Stimulated activated CD8-positive, alpha-beta memory T cell treated with anti-CD3 and anti-CD28 coated beads, Interleukin-15, amount 100 ng/mL, for 4 hours (primary cell): ENCODE measurements at places on chromosomes 4 and X.

GRCh38 chr4:6405397-6405706 is 67.1 kb downstream of the PPP2R2C start:
- DNase-seq = no peak

DNA sequence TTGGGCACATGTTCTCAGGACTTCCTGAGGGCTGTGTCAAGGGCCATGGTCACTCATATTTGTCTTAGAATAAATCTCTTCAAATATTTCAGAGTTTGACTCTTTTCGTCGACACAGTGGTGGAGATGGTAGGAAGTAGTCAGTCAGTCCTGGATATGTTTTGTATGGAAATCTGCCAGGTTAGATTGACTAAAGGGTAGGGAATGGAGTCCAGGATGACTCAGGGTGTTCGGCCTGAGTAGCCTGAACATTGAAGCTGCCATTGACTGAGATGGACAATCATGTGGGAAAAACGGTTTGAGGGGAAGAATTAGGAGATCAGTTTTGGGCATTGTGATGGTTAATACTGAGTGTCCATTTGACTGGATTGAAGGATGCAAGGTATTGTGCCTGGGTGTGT is 177.1 kb upstream of the CENPE start:
- DNase-seq = no peak

DNA sequence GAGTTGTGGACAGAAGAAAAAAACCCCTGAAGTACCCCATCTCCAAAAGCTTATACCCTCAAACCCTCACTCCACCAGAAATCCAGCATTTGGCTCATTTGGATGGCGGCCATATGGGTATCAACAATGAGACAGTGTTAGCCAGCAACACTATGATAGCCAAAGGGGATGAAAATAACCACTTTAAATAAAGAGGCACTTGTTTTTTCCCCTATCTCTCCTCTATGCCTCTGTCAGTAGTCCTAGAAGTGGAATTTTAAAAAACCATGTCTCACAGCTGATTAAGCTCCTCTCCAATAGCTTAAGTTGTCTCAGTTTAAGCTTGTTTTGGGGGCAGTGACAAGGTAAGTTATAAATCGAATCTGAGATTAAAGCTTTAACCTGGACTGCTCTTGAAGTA is 124.0 kb downstream of the MOSPD2 start:
- no peak for DNase-seq

GRCh38 chrX:72050011-72050410 is 81.7 kb downstream of the RTL5 start:
- no peak for DNase-seq

- no peak for DNase-seq
Observed at GRCh38 chr4:70863099-70863790, 23.6 kb upstream of the GRSF1 start.

DNA sequence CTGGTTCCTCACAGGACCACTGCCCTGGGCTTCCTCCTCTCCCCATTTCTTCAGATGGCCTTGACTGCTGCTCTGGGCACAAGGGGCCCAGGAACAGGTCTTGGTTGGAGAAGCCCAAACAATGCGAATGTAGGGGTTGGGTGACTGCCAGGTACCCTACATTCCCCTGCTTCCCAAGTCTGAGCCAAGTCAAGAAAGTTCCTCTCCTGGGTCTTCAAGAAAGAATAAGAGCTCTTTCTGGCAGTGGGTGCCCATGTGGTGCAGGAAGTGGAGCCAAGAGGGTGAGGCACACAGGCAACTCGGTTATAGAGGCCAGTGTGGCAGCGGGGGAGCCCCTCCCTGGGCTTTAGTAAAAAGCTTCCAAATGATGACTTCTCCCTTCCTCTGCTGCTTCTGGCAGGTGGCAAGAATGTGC is 2.7 kb downstream of the SLC34A2 start:
- no peak for DNase-seq

DNA sequence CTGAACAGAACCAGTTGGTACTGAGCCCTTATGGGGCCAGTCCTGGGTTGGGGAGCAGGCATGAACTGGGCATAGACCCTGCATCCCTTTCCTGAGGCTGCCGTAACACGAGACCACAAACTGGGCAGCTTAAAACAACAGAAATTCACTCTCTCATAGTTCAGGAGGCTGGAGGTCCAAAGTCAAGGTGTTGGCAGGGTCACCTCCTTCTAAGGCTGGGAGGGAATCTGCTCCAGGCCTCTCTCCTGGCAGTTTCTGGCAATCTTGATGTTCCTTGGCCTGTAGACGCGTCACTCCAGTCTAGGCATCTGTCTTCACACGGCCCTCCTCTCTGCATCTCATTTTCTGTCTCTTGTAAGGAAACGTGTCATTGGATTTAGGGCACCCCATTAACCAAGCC is 19.8 kb upstream of the SORCS2 start:
- DNase-seq = no peak

- DNase-seq = no peak
Observed at GRCh38 chrX:134692990-134693389, 34.7 kb upstream of the PLAC1 start.

GRCh38 chr4:22434895-22435294 is 81.0 kb downstream of the ADGRA3 start:
- no peak for DNase-seq

DNA sequence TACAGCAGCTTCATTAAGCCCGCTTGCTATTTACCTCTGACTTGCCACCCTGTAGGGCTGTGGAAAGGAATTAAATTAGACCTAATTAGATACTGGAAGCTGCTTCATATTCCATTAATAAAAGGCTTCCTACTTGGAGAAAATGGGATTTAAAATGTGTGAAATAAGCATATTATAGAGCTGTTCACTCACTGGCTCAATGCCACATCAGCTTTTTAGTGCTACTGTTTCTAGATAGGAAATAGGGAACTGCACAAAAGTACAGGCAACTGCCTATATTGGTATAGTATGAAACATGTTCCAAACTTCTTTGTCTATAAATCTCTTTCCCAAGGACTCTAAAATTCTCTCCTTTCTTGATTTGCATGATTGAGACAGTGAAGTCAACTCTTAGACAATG is 407.9 kb upstream of the AADAT start:
- no peak for DNase-seq

DNA sequence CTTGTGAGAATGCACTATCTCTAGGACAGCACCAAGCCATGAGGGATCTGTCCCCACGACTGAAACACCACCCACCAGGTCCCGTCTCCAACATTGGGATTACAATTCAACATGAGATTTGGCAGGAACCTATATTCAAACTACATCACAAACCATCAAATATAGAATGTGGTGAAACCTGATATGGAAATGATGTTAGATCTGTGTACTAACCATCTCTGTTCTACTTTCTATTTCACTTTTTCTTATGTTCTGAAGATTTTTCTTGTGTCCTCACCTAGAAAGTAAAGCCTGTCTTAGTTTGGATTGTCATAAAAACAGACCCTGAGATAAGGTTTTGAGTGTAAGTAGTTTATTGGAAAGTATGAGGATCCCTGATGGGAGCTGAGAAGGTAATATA is 37.8 kb upstream of the TACR3 start:
- no peak for DNase-seq

DNA sequence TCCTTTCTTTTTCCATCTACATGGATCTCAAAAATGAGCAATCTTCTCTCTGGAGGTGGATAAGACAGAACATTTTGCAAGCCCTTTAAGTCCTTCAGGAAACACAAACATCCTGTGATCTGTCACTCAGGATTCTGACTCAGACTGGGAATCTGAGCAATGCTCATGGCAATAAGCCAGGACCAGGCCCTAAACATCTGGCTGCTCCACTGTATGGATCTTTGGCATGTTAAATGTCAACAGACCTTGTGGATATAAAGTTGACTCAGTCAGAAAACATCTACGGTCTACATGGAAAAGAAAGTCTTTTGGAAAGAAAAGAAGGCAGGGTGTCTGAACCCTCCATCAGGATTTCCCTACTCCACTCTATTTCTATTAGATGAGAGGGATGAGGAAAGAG is 17.8 kb upstream of the CHIC2 start:
- DNase-seq = no peak

- DNase-seq = no peak
Observed at GRCh38 chrX:54357414-54358377, at the start of gene WNK3. Gene WNK3 (minus strand): TSS chrX:54358046.

- peak; percentile 16 for DNase-seq
Observed at GRCh38 chr4:152696764-152697261, 17.0 kb upstream of the TMEM154 start.

GRCh38 chr4:156422576-156422975 is 468.9 kb upstream of the CTSO start:
- DNase-seq = no peak

GRCh38 chr4:139501927-139502899 is 48.3 kb downstream of the RAB33B start:
- no peak for DNase-seq

DNA sequence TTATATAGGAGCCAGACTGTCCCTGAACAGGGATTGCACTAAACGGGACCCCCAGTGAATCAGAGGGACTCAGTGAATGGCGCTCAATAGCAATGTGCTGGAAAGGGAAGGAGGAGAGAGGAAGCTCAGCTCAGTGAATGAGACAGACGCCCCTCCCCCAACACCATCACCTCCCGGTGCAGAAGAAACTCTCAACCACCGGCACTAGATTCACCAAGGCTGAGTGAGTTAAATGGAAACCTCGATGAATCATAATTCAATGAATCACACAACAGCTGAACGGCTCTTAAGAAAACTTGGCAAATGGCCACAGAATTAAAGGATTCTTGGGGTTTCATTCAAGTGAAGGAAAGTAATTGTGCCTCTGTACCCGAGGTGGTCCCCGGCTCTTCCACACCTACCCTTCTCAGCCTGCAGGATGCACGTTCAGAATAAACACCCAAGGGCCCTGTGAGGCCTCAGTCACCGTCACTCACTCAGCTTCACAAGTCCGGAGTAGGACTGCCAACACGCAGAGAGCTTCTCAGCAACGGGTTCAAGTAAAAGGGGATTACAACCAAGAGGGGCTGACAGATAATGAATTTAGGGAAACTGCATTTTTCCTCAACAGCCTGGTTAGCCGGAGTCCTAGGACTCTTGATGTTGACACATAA is 29.3 kb downstream of the CRMP1 start:
- no peak for DNase-seq

GRCh38 chr4:174317531-174317930 is 33.8 kb downstream of the CEP44 start:
- no peak for DNase-seq

DNA sequence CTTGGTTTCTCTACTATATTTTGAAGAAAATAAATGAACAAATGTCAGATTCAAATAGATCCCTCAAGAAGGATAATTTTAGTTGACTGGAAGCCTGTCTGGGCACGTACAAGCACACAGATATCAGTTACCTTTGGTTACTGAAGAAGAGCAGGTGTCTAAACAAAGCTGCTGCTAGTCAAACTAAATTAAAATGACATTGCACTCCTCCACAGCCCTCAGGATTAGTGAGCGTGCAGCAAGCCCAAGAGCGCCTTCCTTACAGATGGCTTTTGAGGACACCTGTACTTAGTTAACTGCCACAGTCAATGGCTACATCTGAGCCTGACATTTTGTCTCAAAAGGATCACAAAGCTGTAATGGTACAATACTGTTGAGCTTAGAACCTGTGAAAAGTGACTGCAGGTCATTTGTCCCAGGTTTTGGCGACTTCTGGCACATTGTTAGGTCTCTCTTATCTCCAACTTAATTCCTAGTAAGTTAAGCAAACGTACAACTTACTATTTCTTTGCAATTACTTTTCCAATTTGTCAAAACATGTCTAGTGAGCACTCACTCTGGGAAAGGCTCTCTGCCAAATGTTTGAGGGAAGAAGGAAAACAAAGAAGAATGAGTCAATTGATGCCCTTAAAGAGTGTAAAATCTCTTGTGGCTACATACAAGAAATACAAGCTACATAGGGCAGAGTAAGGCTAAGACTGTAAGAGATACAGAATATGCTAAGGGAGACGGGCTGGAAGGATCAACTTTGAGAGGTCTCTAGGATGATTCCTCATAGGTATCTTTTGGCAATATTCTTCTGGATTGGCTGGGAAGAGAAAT is 25.6 kb upstream of the DAPP1 start:
- DNase-seq = no peak
